ENCODE measurements at places on chromosomes 4 and X.

- no peak overlapping the region for H3K4me3 ChIP-seq
- H3K27me3 ChIP-seq: no peaks in the 10 kb centered on the region
- no peak for DNase-seq
- peaks cover 25% of the 10 kb centered on the region for H3K36me3 ChIP-seq
- no peak overlapping the region for H3K27ac ChIP-seq
Measured at GRCh38 chr4:147971116-147971515, 239.2 kb downstream of the ARHGAP10 start.

GRCh38 chr4:1044469-1045192 lies 33.2 kb downstream of the FGFRL1 start:
- H3K27me3 ChIP-seq: peaks cover 31% of the 10 kb centered on the region
- H3K4me3 ChIP-seq: no peak overlapping the region
- H3K27ac ChIP-seq: no peak overlapping the region
- H3K36me3 ChIP-seq: no peaks in the 10 kb centered on the region
- no peak for DNase-seq

- DNase-seq: no peak
- H3K4me1 ChIP-seq: peaks cover 31% of the 10 kb centered on the region
- H3K27ac ChIP-seq: peak overlapping the region; percentile 0
- H3K27me3 ChIP-seq: no peaks in the 10 kb centered on the region
- H3K36me3 ChIP-seq: peaks cover 29% of the 10 kb centered on the region
Measured at GRCh38 chr4:70691661-70692060, 3.3 kb downstream of the UTP3 start.

GRCh38 chr4:85964298-85964697 lies 395.6 kb downstream of the MAPK10 start:
- H3K27me3 ChIP-seq: no peaks in the 10 kb centered on the region
- no peaks in the 10 kb centered on the region for H3K36me3 ChIP-seq
- no peak overlapping the region for H3K27ac ChIP-seq
- no peaks in the 10 kb centered on the region for H3K4me1 ChIP-seq

GRCh38 chrX:73562458-73562857 lies 539 bp upstream of the CHIC1 start:
- no peak for DNase-seq
- H3K36me3 ChIP-seq: peaks cover 3% of the 10 kb centered on the region
- peak overlapping the region; percentile 90 for H3K4me3 ChIP-seq
- H3K27ac ChIP-seq: peak overlapping the region; percentile 94
- H3K27me3 ChIP-seq: no peaks in the 10 kb centered on the region

- H3K36me3 ChIP-seq: peaks cover 2% of the 10 kb centered on the region
- no peak overlapping the region for H3K4me3 ChIP-seq
- H3K27me3 ChIP-seq: no peaks in the 10 kb centered on the region
- peaks cover 4% of the 10 kb centered on the region for H3K4me1 ChIP-seq
- no peak overlapping the region for H3K27ac ChIP-seq
- DNase-seq: no peak
Measured at GRCh38 chr4:26590639-26591038, 6.8 kb downstream of the TBC1D19 start.

GRCh38 chrX:54043056-54043455 lies 1.2 kb downstream of the PHF8 start:
- H3K36me3 ChIP-seq: peaks cover 15% of the 10 kb centered on the region
- H3K4me1 ChIP-seq: peaks cover 21% of the 10 kb centered on the region
- no peaks in the 10 kb centered on the region for H3K27me3 ChIP-seq
- no peak for DNase-seq
- H3K4me3 ChIP-seq: peak overlapping the region; percentile 91
- peak overlapping the region; percentile 96 for H3K27ac ChIP-seq

DNA sequence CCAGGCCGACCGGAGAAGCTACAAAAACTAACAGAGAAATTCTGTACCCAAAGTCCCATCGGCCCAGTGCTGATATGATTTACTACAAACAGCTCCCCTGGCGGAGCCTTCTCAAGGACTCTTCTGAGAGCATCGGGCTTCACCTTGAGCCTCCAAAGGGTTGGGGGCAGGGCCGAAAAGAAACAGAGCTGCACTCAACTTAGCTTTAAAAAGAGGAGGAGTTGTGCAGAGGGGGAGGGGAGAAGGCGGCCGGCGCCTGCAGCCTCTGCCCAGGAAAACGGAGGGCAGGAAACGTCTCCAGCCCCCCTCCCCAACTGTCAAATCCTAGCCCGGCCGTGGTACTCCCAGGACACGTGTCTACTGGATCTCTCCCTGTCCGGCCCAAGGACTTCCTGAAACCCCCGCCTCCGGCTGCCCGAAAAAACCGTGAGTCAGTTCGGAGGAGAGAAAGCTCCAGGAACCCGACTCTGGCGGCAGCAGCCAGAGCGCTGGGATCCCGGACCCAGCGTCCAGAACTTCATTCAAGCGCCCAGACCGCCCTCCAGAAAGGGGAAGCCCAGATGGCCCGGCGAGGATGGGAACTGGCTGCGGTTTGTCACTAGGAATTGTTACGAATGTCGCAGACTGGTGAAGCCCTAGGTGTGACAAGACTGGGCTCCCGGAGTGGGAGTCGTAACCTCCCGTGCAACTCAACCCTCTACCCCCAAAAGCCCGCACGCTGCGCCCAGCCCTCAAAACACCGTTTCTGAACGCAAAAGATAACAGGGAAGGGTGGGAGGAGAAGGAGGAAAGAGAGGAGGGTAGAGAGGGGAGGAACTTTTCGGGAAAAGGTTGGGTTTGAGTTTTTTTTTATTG lies 973 bp downstream of the ADAMTS3 start:
- H3K27me3 ChIP-seq: peaks cover 45% of the 10 kb centered on the region
- peak overlapping the region; percentile 27 for H3K4me3 ChIP-seq
- no peak overlapping the region for H3K27ac ChIP-seq
- no peaks in the 10 kb centered on the region for H3K36me3 ChIP-seq
- H3K4me1 ChIP-seq: peaks cover 11% of the 10 kb centered on the region

DNA sequence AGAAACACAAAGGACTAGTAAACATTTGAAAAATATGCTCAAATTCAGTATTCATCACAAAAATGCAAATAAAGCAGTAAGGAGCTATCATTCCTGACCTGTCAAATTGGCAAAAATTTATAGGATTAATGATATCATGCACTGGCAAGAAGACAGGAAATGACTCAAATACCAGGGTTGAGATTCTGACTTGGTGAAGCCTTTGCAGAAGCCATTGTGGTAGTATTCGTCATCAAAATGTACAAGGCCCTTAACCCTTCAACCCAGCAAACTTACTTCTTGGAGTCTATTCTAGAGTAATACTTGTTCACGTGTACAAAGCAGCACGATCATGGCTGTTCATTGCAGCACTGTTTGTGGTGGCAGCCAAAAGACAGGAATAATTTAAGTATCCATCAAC lies 132.4 kb downstream of the ENOX2 start:
- H3K36me3 ChIP-seq: peaks cover 6% of the 10 kb centered on the region
- H3K4me1 ChIP-seq: peaks cover 7% of the 10 kb centered on the region
- H3K27me3 ChIP-seq: no peaks in the 10 kb centered on the region
- DNase-seq: no peak

All from activated CD4-positive, alpha-beta memory T cell treated with anti-CD3 and anti-CD28 coated beads for 36 hours (primary cell).